Fibroblast of upper back skin (primary cell): ENCODE measurements at places on chromosomes 2 and 18.

- no peak for DNase-seq
These were observed 48.1 kb downstream of the TPGS2 start for GRCh38 chr18:36780748-36781147.

GRCh38 chr2:238939521-238940403 lies 91.9 kb downstream of the TWIST2 start:
- DNase-seq, result no peak

- peak; percentile 62 for DNase-seq
These were observed 777 bp downstream of the MOCOS start for GRCh38 chr18:36187826-36188721.

DNA sequence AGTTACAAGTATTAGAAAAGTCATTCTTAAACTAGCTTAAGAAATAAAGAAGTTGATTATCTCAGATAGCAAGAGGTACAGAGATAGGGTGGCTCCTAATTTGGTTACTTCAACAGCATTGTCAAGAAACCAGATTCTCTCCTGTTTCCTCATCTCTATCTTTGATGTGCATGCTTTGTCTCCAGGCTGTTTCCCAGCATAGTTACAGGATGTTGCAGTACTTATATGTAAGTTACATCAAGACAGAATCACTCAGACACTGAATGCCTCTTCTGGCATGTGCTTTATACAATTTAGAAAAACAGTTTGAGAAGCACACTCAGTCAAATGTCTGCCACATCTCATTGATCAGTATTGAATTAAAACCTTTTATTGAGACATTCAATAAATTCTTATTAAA lies 189.5 kb upstream of the UBE2E3 start:
- DNase-seq, result peak; percentile 79

- DNase-seq, result peak; percentile 26
These were observed 164.1 kb upstream of the ZSWIM2 start for GRCh38 chr2:187013058-187013457.

DNA sequence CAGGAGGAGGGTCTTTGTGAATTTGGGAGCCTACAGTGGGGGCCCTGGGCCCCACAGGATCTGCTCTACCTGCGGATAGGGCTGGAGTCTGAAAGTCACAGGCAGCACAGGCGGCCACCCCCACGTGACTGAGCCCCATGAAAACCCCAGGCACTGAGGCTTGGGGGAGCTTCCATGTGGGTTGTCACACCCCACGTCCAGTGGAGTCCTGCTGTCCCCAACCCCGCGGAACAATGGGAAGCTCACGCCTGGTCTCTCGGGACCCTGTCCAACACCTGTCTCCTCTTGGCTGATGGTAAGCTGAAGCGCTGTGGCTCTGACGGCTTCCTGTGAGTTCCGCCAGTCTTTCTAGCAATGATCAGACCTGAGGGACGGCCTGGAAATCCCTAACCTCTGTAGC lies 85.8 kb downstream of the PTGR3 start:
- no peak for DNase-seq

DNA sequence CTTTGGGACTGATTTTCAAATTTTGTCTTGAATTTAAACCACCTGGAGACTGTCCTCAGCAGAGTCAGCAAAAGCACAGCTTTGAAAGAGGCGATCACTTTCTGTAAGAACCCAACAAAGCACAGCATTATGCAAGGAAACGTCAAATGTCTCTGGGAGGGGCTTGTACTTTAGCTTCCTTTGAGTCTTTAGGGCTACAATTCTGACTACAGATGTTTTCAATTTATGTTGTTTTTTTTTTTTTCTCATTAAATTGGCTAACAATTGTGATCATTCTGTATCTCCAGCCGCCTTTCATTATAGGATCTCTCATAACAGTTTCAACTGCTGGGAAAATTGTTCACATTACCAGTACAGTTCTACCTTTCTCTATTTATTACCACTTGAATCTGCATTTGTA lies 48.3 kb downstream of the COL3A1 start:
- peak; percentile 87 for DNase-seq

GRCh38 chr18:55096263-55096951 lies 137.1 kb upstream of the CCDC68 start:
- peak; percentile 78 for DNase-seq

DNA sequence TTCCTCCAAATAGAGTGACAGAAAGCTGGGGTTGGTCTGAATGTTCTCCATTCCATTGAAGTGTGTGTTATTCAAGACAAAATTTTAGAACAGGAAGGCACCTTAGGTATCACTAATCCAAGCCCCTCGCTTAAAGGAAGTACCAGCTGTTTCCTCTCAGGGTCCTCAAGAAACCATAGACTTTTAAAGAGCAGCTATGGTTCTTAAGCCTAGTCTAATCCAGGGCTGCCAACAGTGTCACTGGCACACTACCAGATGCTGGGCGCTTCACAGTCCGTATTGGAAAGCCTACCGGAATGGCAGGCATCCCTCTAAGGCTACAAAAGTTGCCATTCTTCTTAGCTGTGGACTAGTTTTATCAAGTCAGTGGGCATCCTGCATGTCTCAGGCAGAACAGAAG lies 1.9 kb downstream of the NEMP2 start:
- no peak for DNase-seq

- no peak for DNase-seq
These were observed 117.0 kb downstream of the GRB14 start for GRCh38 chr2:164504253-164504652.

DNA sequence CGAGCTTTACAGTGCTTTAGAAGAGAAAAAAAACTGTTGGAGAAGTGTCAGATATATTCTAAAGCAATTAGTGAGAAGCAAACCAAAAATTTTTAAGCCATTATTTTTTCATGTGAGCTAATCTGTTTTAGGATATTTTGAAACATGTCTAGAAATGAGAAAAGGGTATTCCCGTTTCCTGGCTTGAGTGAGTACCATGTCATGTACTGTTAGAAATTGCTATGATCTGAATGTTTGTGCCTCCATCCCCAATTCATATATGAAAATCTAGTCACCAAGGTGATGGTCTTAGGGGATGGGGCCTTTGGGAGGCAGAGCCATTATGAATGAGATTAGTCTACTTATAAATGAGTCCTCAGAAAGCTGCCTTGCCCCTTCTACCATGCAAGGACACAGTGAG lies 493.3 kb upstream of the GCFC2 start:
- DNase-seq, result no peak

GRCh38 chr2:69225933-69226332 lies 161.1 kb downstream of the GFPT1 start:
- DNase-seq, result peak; percentile 95

DNA sequence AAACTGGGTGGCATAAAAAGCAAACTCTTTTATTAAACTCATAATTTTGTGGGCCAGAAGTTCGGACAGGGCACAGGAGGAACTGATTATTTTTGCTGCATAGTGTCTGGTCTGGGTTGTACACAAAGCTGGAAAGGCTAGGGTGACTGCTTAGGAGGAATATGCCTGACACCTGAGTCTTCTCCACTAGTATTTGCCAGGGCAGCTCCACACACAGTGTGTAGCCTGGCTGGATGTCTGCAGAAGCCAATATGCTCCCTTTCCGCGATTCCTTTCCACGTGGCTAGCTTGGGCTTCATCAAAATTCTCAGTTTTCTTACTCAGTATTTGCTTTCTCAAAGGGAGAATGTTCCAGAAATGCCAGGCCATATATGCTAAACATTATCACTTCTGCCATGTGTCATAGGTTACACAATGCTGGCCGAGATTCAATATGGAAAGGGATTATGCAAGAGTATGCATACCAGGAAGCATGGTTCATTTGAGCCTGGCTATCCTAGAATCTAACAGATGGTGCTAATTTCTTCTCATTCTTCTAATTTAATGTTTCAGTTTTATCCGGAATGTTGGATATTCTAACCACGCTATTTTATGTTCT lies 142.7 kb upstream of the DOK6 start:
- DNase-seq, result peak; percentile 93

DNA sequence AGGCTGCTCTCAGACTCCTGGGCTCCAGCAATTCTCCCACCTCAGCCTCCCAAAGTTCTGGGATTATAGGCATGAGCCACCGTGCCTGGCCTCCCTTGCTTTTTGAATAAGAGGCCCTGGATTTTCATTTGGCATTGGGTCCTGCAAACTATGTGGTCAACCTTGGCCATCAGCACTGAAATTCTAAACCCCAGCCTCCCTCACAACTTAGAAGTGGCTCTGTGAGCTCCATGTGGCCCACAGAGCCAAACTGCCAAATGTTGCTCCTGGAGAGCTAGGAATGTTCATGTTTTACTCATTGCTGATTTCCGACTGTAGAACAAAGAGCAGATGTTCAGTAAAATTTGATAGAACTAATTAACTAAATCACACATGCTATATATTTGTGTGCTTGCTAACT lies 210.6 kb upstream of the AGAP1 start:
- peak; percentile 57 for DNase-seq

DNA sequence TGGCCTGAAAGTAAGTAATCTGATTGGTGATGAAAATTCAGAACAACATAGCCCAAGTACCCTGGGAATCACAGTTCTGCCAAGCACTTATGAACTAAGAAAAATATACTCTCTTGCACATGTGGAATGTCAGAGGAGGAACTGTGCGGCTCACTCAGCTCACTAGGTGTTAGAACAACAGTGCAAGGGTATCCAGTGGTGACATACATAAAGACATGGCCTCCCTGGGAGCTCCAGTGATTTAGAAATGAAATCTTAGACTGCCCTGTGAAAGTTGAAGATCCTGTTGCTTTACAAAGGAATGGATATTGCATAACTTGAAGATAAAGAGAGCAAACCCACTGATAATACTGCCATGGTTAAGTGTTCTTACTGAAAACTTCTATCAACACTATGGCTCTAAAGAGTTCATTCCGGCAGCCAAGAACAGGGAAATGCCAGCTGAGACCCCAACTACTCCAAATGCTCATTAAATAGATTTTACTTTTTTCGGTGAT lies 246.2 kb downstream of the ARHGAP15 start:
- DNase-seq, result no peak

GRCh38 chr18:58584200-58585127 lies 44.4 kb downstream of the ALPK2 start:
- peak; percentile 93 for DNase-seq

DNA sequence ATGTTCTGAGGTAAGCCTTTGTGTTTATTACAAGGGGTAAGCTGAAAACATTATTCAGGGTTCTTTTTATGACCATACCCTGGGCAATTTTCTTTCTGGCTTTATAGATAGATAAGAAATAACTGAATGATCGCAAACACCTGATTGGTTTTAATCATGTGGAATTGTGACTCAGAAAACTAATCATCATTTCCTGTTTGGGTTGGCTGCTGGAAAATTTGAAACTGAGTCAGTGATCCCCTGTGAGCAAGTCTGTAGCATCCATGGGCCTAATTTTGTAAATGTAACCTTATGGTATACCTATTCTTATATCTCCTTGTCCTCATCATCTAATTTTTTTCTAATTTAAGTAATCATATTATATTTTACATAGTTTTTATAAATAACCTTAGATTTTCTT lies 34.3 kb downstream of the CCDC68 start:
- DNase-seq, result no peak

GRCh38 chr2:67919490-67919889 lies 143.3 kb downstream of the C1D start:
- DNase-seq, result no peak

DNA sequence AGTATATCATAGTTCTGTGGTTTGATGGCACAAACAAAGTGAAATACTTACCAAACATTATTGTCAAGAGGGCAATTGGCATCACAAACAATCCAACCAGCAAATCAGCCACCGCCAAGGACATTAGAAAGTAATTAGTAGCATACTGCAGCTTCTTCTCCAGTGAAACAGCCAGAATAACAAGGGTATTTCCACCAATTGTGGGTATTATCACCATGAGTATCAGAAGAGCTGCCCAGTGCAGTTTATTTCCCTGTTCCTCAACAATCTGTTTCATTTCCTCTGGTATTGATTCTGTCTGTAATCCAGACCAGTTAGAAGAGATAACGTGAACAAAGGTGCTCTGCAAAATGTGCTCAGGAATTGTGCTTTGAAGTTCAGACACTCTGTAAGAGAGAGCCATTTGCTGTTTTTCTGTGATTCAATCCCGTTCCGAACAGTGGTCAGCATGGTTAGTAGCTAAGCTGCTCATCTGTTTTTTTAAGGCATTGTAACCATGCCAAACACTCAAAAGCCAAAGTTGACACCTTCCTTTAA lies 1.4 kb downstream of the HTR2B start:
- DNase-seq, result no peak

DNA sequence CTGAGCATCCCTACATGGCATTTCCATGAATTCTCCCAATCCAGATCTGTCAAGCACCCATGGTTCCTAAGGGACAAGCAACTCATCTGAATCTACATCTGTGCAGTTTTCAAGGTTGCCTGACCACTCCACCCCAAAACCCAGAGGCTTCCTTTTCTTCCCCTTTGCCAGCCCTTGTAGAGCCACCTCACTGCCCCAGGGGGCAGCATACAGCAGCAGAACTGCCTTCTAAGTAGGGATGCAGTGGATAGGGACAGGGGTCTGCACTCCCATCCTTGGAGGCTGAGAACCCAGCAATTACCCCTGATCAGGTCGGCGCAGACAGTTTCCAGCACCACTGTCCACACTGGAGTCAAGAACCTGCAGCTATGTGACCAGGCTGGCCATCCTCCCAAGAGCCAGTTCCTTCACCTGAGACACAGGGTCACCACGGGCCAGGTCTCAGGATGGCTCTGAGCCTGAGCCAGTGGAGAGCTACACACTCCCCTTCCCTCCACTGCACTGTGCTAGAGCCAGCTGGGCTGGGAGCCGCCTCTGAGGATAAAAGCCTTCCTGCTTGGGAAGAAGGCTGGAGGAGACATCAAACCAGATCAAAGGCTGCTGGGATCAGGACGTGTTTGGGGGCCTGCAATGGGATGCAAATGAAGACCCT lies 283.1 kb downstream of the CELF4 start:
- DNase-seq, result no peak

DNA sequence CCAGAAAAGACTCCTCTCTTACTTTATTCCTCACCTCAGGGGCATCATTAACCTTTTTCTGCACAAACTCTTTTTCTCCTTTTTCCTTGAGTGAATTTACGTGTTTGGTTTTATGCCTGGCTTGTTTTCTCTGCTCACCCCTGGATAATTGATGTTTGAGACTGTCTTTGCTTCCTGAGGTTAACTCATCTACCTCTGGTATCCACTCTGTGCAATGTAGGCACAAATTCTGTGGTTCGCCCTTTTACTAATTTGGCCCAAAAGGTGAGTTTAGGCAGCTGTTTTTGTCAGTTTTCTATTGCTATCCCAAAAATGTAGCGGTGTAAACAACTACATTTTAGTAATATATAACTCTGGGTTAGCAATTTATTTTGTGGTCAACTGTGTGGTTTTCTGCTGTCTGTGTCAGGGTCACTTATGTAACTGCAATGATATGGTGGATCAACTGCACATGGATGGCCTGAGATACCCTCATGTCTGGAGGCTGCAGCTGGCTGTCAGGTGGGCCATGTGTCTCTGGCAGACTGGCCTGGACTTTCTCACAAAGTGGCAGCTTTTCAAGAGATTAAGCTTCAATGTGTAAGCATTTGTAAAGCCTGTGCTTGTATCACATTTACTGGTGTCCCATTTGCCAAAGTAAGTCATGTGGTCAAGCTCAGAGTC lies 329.7 kb downstream of the FSIP2 start:
- DNase-seq, result peak; percentile 25

GRCh38 chr18:9856092-9856491 lies 29.7 kb upstream of the TXNDC2 start:
- DNase-seq, result no peak
